Right atrium auricular region (tissue), 2 donors: ENCODE measurements at places on chromosomes 3 and 15. TPM values are rescaled to one million over a fixed set of nuclear protein-coding genes. Genes with fewer than 3 reads are reported as not detected.
A peak's percentile ranks its signal among the peaks of the same experiment; 100 is the strongest.

DNA sequence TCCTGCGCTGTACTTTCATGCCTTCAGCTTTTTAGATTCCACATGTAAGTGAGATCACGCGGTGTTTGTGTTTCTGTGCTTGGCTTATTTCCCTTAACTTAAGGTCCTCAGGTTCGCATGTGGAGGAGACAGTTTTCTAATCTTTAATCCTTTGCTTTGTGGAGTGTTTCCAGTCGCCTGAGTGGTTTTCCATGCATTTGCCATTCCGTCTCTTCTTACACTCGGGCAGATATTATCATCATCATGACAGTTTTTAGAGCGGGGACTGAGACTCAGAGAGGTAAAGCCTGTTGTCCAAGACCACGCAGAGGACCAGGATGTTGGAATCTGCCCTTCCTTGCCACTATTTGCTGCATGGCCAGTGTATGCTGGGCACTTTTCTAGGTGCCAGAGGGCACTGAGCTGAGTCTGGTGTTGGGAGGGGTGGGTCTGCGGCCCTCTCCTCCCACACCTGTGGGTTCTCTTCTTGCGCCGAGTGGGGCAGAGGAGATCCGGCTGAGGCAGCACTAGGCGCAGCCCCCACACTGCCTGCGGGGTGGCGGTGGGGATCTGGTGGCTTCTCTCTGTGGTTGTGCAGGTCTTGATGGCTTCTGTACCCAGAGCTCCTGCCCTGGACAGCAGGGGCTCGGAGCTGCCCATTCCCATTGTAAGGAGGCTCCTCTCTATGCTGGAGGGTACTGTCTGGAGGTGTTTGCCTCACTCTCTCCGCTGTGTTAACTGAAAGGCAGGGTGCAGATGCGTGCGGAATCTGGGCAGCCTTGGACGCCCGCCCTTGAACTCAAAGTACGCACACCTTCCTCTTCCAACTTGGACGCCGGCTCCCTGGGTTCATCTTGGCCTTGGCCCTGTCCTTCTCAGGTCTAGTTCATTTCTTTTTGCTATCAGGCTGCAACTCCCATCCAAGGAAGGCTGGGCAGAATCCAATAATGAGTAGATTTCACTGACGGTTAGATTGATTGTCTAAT, 156.0 kb upstream of the RGMA start:
- H3K4me1 ChIP-seq: no peaks in the 10 kb centered on the region
- no peaks in the 10 kb centered on the region for H3K27me3 ChIP-seq
- no peak overlapping the region for H3K4me3 ChIP-seq
- no peaks in the 10 kb centered on the region for H3K36me3 ChIP-seq
- no peak for DNase-seq

GRCh38 chr3:138608322-138609135, at the start of gene FAIM:
Gene FAIM, plus strand, starts transcription at chr3:138608771. Its CDS starts 10,956 bp downstream, at chr3:138619727.
- peak within 1 kb of the TSS; percentile 91 for H3K27ac ChIP-seq
- no peaks in the 10 kb centered on the region for H3K27me3 ChIP-seq
- H3K36me3 ChIP-seq: no peaks in the 10 kb centered on the region
- DNase-seq: peak; percentile 77

DNA sequence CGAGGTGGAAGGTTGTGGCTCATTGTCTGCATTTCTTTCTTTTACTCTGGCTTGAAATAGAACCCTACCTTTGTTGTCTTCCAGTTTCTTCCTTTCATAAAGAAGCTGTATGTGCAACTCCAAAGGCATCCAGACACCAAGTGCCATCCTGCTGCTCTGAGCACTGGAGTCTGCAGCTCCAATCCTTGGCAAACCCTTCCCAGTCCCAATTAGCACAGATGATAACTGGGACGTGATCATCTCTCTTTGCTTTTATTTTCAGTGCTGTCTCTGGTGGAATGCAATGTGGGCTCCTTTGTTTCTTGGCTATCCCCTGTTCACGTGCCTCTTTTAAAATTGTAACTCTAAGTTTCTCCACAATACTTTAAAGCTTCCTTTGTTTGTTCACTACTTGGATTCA, 140.9 kb downstream of the AQP9 start:
- H3K36me3 ChIP-seq: no peaks in the 10 kb centered on the region
- no peak for DNase-seq
- no peak overlapping the region for H3K27ac ChIP-seq
- H3K4me3 ChIP-seq: no peak overlapping the region
- no peaks in the 10 kb centered on the region for H3K4me1 ChIP-seq

GRCh38 chr3:157220883-157221282, 60.9 kb upstream of the CCNL1 start:
- no peak overlapping the region for H3K4me3 ChIP-seq
- no peaks in the 10 kb centered on the region for H3K27me3 ChIP-seq
- no peak overlapping the region for H3K27ac ChIP-seq
- no peak for DNase-seq

DNA sequence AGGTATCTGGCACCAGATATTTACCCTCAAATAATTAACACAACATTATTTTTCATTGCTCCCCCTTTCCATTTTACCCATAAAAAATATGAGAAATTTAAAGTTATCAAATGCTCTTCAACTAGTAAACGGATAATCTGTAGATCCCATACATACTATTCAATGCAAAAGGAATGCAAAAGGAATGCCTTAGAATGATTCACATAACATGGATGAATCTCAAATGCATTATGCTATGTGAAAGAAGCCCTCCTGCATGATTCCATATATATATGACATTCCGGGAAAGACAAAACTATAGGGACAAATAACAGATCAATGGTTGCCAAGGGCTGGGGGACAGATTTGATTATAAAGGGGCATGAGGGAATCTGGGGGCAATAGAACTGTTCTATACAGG, 195.7 kb downstream of the STT3B start:
- H3K4me1 ChIP-seq: peaks cover 9% of the 10 kb centered on the region
- no peak for DNase-seq
- no peaks in the 10 kb centered on the region for H3K36me3 ChIP-seq
- no peak overlapping the region for H3K4me3 ChIP-seq
- no peak overlapping the region for H3K27ac ChIP-seq

DNA sequence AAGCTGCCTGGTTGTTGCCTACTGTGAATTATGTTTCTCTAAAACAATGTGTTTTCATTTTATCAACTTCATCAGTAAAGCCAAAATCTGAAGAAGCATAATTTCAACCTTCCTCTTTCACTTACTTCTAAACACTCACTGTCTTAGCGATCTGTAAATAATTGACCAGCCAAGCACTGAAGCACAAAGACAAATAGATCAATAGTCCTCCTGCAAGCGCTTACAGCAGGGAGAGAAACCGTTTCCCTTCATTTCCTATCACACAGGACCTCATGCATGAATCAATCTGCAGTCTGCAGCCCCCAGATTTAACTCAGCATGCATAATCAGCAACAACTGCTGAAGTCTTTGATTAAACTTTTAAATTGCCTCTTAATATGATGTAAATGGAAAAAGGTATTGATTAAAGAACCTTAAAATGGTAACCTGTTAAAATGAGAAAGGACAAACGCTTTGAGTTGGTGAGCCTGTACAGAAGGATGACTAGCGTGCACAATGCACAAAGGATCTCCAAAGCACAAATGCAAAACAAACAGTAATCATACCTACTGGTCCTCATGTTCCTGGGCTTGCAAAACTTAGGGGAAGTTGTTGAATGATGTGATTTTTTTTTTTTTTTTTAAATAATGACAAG, 370.2 kb upstream of the ZNF385D start:
- no peak overlapping the region for H3K27ac ChIP-seq
- H3K4me3 ChIP-seq: no peak overlapping the region
- no peaks in the 10 kb centered on the region for H3K4me1 ChIP-seq
- no peak for DNase-seq
- H3K36me3 ChIP-seq: no peaks in the 10 kb centered on the region

DNA sequence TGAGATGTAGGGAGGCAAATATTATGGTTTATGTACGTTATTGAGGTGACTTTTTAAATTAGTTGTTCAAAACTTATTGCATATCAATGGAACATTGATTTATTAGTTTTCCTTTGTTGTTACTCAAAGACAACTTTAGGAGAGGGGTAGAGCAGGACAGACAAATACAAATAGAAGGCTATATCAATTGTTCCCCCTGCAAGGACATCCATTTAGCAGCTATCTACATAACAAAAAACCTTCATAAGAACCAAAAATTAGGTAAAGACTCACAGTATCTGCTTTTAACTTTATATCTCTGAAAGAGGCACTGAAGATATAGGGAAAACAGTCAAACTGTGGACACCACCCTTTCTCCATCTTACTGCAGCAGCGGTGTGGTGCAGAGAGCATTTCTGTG, 958.8 kb downstream of the DIPK2A start:
- DNase-seq: no peak
- no peaks in the 10 kb centered on the region for H3K36me3 ChIP-seq
- no peak overlapping the region for H3K4me3 ChIP-seq
- no peak overlapping the region for H3K27ac ChIP-seq

P2RY14 gene
- 3.6 TPM for total RNA-seq

GOLGA8S gene
- 0.33 TPM for total RNA-seq
